ENCODE measurements at places on chromosomes 2 and 18.

DNA sequence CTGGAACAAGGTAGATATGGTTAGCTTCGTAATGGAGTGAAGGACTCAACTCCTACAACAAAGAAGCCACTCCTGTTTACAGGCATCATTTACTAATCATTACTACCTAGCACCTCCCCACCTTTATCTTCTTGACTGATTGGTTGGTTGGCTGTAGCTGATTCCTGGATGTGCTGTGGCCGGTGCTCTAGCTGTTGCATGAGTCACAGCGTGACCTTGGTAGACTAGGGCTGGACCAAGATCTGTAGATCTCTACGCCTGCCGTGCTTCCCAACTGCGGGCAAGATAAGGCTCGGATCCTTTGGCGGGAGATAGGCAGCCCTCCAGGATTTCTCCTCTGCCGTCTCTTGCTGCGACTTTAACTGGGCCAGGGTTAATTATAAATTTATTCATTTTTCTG is 194.3 kb upstream of the SOX11 start:
- DNase-seq, result no peak

DNA sequence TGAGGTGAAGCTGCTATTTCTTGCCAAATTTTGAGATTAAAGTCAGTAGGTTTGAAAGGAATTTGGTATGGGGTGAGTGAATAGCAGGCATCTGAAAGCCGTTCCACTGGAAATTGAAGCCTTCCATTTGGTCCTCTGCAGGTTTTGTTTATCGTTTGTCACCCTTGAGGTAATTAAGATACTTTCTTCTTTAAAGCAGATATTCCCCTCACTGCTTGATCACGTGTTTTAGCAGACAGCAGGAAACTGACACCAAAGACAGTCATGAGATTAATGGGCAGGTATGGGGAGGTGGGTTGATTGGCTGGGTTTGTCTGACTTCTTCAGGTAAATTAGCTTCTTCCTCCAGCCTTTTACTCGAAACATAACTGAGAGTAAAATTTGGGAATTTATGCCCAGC is 10.7 kb downstream of the LPIN1 start:
- no peak for DNase-seq

DNA sequence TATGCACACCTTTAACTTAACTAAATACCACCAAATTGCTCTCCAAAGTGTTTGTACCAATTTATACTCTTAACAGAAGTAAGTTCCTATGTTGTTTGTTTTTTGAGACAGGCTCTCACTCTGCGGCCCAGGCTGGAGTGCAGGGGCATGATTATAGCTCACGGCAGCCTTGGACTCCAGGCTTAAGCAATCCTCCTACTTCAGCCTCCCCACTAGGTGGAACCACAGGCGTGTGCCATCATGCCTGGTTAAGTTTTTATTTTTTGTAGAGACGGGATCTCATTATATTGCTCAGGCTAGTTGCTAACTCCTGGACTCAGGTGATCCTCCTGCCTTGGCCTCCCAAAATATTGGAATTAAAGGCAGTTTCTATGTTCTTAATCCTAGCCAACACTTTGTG is 13.1 kb upstream of the NAB1 start:
- no peak for DNase-seq

DNA sequence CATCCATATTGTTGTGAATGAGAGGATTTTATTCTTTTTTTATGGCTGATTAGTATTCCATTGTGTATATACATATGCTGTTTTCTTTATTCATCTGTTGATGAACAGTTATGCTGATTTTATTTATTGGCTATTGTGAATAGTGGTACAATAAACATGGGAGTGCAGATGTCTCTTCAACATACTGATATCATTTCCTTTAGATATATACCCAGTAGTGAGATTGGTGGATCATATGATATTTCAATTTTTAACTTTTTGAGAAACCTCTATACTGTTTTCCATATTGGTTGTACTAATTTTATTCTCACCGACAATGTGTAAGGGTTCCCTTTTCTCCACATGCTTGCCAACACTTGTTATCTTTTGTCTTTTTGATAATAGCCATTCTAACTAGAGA is 144.5 kb downstream of the ADCYAP1 start:
- no peak for DNase-seq

DNA sequence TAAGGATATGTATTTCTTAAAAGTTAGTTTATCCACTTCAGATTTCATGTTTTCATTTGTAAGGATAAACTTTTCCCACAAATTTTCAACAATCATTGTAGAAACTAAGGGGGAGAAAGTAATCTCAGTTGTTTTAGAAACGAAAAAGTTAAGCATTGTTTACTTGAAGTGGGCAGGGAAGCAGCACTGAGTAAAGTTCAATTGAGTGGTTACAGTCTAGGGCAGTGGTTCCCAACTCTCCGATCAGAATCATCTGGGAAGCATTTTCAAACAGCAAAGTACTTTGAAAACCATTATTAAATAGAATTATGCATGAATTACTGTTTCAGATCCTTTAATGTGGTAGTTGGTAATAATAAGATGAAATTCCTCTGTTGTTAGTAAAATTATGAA is 12.5 kb downstream of the MRPL35 start:
- no peak for DNase-seq

DNA sequence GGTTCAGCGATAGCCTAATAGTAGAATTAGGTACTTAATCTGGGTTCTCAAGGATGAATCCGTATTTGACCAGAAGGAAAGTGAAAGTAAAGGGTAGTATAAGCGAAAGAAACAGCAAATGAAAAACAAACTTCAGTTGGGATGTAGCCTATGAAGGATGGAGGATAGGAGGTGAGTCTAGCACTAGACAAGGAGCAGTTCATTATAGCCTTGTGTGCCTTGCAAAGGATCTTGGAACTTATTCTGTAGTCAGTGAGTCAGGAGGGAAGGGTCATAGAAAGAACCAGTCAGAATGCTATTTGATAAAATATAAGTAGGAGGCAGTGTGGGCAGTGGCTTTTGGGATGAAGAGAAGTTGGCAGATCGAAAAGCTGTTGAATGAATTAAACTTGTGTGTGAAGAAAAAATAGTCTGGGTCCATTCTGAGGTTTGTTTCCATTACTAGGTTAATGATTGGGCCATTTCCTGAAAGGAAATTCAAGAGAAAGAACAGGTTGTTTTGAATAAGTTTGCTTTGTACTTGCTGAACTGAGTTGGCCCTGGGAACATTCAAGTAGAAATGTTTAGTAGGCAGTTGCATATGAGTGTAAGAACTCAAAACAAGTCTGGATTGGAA is 48.5 kb downstream of the ANKRD12 start:
- DNase-seq, result peak; percentile 2

- DNase-seq, result no peak
Measured at GRCh38 chr2:19746137-19746600, 155.6 kb downstream of the TTC32 start.

DNA sequence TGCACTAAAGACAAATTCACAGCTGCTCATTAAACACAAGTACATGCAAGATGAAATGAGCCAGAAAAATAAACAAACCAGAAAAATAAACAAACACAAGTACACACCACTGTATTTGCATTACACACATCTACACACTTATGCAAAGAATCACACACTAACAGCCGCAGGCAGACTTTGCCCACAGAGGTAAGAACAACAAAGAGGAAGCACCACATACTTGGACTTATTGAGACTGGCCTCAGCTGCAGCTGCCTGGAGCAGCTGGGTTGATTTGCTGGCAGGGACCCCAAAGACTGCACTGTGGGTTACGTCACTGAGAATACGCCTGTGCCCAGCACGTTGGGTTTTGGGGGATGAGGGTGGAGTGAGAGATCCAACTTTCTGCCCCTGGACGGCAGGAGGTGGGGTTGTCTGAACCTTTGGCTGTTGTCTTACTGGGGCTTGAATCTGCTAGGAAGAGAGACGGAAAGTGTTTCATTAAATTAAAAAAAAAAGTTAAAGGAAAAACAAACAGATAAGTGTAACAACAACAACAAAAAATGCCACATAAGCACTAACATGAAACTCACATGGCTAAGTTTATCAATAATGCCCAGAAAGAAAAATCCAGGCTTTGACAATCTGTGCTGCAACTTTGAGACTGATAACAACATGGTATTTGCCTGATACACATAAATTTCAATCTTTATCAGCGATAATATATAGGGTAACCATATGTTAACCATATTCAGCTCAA is 71.9 kb upstream of the NFU1 start:
- DNase-seq, result no peak
